Nucleus accumbens (tissue), 56 donors: ENCODE measurements at places on chromosomes 5 and 9.

DNA sequence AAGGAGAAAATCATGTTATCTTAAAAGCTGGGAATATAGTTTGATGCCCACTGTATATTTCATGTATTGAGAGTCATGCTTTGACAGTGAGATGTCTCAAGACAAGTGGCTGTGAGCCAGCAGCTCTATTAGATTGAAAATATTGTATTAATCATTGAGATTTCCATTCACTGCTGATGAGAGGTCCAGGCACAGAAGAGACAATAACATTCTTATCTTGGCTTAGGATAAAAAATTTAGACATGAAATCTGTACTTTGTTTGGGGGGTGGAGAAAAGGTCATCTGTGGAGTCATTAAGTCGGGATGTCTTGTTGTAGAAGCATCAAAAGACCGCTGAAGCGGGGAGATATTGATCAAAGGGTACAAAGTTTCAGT is 97.9 kb upstream of the EQTN start:
- DNase-seq = no peak

- no peak for DNase-seq
Observed at GRCh38 chr5:115458416-115458815, 86.2 kb downstream of the FEM1C start.

GRCh38 chr9:128142596-128142995 is 6.7 kb upstream of the LCN2 start:
- DNase-seq = no peak

GRCh38 chr5:25849270-25849669 is 1189.1 kb downstream of the CDH9 start:
- DNase-seq = no peak

- no peak for DNase-seq
Observed at GRCh38 chr5:136677217-136677616, 311.9 kb upstream of the TRPC7 start.
